ENCODE measurements at places on chromosomes 5 and 9. TPM values are rescaled to one million over a fixed set of nuclear protein-coding genes. Genes with fewer than 3 reads are reported as not detected.

GRCh38 chr5:128202320-128202719, 118.8 kb downstream of the SLC12A2 start:
- no peak for DNase-seq

GRCh38 chr5:178428341-178429155, 161.6 kb downstream of the COL23A1 start:
- no peak for DNase-seq

SYK gene
- total RNA-seq = 0.41 TPM

DNA sequence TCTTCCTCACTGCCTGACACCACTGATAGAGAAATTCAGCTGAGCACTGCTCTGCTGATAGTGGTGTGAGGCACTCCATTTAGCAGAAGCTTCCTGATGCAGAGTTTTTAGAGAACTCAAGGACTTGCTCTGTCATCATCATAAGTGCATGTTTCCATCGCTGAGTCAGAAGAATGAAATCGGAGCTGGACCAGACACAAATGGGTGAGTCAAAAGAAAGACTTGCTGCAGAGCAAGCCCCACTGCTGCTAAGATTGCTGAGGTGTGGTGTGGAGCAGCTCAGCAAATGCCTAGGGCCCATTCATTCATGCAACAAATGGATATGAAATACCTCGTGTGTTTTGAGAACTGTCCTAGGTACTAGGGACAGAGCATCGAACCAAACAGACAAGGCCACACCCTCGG, 410.2 kb upstream of the SLC30A5 start:
- peak; percentile 98 for DNase-seq

DNA sequence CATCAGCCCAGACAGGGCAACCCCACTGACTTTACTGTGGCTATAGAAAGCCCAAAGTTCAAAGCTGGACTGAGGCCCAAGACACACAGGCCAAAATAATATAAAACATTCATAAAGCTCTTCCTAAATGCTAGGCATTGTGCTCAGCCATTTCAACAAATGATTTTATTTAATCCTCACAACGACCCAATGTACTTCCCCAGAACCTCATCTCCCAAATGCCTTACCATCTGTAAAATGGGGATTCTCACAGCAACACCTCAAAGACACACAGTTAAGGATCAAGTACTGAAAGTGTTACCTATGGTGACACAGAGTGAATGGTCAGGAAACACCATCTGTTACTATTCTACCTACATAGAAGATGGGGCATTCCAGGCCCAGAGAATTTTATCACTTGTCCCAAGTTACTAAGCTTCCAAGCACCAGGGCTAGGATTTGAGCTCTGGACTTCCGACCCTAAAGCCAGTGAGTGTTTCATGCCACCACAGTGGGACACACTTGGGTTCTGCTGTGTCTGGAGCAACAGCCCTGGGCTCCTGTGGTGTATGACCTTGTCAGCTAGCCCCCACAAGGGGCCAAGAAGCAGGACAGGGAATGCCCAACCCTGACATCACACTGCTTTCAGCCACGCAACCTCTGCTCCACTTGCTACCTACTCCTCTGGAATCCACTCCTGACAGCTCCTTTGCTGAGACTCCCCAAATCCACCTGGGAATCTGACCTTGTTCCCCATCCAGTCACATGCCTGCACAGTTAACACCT, 15.1 kb downstream of the SHB start:
- no peak for DNase-seq

DNA sequence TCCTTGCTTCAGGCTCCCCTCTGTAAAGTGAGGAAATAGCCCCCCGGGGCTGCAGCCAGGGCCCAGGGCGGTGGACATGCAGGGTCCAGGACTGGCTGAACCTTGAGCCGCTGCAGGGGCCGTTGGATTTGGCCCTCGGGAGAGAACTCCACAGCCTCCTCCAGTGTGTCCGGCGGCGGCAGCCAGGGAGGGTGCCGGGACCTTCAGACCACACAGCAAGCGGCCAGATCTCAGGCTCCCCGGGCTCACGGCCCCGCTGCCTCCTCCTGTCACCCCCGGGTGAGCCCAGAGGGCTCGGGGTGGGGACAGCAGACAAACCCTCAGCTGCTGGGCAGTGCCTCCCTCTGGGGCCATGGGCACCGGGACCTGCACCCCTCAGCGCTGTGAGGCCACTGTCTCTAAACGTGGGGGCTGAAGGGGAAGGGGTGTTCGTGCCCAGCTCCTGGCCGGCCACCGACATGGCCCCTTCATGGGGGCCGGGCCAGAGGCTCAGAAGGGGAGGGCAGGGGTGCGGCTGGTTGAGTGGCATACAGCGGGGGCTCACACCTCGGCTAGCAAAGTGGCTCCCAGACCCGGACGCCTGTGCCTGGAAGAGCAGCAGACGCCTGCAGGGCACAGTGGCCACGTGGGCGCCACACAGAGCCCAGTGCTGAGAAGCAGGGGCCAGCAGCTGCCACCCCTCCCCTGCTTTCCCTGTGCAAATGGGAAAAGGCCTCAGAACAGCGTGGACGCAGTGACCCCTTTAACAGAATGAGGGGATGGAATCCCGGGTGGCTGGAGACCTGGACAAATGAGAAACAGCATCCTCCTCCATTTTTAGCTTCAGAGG, 19.7 kb downstream of the SLC9A3 start:
- no peak for DNase-seq

- DNase-seq = no peak
These were observed 2.7 kb downstream of the NRG2 start for GRCh38 chr5:140040358-140040757.

DNA sequence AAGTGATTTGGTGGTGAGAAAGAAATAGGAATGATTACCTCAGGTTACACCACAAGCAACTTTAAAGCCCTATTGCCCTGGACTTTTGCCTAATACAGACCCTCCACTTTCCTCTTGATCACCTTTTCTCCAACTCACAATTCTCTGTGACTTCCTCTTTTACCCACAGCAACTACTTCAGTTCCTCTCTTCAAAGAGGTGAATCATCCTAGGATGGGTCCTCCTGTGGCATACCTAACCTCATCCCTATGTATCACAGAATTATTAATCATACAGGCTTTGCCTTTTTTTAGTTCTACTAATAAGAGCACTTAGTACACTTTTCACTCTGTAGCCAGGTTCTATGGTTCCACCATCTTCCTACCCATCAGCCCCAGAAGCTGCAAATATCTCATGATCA, 19.6 kb upstream of the INSL6 start:
- no peak for DNase-seq

GRCh38 chr5:27208051-27208450, 169.7 kb upstream of the CDH9 start:
- DNase-seq = no peak

GRCh38 chr5:1917830-1918487, 35.2 kb upstream of the IRX4 start:
- DNase-seq = no peak

DNA sequence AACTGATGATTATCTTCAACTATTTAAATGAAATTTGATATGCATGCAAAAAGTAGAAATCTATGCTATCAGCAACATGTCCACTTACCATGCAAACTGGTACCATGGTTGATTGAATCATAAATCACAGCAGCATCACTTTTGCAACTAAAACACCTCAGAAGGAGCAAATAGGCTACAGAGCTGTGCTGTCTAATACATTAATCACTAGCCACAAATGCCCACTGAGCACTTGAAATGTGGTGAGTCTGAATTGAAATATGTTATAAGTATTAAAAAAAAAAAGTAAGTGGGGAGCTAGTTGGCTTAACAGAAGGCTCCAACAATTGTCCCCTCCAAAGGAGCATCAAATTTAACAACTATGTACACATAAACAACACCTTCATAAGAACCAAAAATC, 112.5 kb downstream of the FAM114A2 start:
- peak; percentile 14 for DNase-seq

- DNase-seq = peak; percentile 47
These were observed 73.0 kb upstream of the SPOCK1 start for GRCh38 chr5:137572042-137572695.

DNA sequence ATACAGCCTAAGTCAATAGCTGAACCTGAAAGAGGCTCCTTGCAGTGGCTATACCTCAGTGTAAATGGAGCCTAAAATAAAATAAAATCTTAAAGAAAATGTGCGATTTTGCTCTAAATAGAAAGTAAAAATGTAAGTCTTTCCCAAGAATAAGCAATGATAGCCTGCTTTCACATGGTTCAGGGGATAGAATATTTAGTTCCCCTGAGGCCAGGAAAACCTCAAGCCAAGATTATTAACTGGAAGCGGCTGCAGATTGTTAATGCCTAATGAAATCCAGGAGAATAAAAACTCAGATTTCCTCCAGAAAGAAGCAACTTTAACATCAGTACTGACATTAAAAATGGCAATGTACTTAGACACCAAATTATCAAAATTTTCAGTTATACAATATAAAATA, 463.7 kb downstream of the CYLC2 start:
- no peak for DNase-seq

GRCh38 chr5:72146056-72146455, 38.8 kb downstream of the MAP1B start:
- DNase-seq = no peak

GRCh38 chr5:30937070-30937469, 256.4 kb upstream of the CDH6 start:
- DNase-seq = no peak

DNA sequence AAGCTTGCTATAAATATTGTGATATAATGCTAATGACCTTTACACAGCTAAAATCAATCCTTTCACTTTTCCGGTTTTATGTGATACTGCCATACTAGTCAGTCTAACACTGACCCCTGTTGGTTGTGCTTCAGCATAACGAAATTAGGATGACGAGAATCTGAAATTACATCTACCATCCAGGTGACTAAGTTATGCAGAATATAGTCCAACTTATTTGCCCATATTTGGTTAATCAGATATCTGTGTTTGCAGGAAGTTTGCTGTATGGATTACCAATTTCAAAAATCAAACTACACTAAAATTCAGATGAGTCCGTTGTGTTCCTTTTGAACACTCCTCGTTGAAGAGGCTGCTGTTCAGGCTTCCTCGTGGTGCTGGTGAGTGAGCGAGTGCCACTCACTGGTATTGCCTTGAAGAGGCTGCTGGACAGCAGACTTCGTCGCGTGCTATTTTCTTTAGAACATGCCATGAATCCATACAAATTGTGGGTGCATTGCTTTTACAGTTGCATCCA, 32.5 kb downstream of the TENT4A start:
- peak; percentile 47 for DNase-seq

DNA sequence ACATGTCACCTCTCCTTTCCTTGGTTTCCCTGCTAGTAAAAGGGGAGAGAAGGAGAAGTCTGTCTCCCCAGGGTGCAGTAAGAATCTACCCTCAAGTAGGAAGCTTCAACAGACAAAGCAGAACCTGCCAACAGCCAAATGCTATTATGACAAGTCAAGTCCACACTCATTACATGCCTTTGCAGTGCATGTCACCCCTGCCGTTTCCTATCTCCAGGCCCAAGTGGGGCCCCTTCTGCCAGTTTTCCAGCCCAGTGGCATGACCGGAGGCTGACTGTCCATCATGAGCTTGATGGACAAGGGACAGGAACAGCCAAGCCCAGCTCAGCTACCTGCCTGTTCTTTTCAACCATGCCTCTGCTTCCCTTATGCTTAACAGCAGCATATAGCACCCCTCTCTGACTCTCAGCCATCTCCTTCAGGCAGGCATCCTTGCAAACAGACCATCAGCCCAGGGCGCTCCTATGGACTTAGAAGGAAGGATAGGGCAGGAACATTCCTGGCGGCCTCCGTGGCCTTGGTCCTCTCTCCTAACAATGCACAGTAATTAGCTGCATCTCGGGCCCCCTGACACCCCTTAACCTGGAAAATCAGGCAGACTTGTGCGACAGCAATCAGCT, 107.2 kb upstream of the RAD23B start:
- DNase-seq = no peak

- DNase-seq = no peak
These were observed 316.2 kb downstream of the CWC27 start for GRCh38 chr5:65084795-65085515.

GRCh38 chr5:131068893-131069643, 96.0 kb downstream of the HINT1 start:
- DNase-seq = no peak

PLAC8L1 gene
- total RNA-seq = 2.7 TPM

PTTG1 gene
- total RNA-seq = 12.7 TPM

OTP gene
- total RNA-seq = 0.17 TPM

ASPN gene
- not detected for total RNA-seq

C1QTNF3 gene
- total RNA-seq = 0.95 TPM

DNA sequence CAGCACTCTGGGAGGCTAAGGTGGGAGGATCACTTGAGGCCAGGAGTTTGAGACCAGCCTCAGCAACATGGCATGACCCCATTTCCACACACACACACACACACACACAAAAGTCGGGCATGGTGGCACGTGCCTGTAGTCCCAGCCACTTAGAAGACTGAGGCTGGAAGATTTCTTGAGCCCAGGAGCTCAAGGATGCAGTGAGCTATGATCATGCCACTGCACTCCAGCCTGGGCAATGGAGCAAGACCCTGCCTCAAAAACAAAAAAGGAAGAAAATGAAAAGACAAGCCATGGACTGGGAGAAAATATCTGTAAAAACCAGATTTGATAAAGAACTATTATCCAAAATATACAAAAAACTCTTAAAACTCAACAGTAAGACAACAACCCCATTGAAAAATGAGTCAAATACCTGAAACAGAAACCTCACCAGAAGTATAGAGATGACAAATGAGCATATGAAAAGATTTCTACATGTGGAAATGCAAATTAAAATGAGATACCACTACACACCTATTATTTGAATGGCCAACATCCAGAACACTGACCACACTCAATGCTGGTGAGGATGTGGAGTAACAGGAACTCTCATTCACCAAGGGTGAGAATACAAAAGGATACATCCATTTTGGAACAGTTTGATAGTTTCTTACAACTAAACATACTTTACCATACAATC, 24.7 kb downstream of the DNAJA1 start:
- DNase-seq = no peak

DNA sequence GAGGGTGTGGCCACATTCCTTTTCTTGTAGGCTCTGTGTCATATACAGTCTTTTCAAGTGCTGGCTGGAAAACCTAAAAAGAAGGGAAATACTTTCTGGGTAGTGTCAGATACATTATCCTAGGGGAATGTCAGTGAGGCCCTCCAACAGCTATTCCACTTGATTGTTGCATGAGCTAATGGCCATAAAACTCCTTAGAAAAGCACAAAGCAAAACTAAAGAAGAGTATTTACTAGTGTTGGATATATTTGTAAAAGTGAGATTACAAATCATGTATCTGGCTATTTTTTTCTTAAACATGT, 829 bp downstream of the ANXA1 start:
- DNase-seq = peak; percentile 74

DNA sequence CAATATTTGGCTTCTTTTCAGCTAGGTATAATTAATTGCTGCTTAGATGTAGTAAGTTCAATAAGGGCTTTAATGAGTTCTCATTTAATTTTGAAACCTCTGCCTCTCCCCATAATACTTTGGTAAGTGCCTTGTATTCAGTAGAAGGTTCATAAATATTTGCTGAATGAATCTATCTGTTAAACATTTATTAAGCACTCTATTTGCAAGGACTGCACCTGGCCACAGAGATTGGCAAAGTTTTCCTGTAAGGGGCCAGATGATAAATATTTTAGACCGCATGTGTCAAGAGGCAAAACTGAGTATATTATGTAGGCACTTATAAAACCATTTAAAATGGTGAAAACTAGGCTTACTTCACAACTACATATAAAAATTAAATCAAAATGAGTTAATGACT, 19.0 kb upstream of the GNA14 start:
- no peak for DNase-seq
